Activated naive CD4-positive, alpha-beta T cell (primary cell): ENCODE measurements at places on chromosomes 11 and 22.

DNA sequence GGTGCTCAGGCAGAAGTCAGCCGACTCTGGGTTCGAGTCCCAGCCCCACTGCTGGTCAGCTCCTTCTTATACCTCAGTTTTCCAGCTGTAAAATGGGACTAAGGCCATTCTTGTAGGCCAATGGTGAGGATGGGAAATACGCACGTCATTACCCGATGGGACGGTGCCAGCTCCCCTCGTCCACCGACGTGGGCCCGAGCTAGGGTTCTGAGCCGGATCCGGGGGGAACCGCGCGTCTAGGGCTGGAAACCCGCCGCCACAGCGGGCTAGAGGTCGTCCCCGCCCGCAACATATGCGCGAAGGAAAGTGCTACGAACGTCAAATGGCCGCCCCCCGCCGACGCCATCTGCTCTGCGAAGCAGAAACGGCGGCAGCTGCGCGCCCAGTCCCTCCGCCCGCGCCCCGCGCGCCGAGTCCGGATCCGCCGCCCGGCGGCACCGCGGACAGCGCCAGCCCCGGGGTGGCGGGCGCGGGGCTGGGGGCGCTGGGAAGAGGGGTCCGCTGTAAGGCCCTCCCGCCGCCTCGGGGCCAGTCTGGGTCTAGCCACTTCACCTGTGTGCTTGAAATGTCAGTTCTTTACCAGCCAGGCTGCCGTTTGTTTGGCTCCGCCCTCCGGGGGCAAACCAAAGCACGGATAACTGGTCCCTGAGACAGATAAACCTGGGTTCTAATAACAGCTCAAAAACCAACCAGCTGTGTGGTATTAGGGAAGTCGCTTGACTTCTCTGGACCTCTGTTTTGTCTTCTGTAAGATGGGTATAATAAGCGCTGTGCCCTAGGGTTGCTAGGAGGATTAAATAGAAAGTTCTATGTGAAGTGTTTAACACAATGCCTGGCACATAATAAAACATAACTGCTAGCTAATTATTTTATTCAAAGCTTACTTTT lies 103.5 kb upstream of the RCN1 start:
- DNase-seq = no peak

DNA sequence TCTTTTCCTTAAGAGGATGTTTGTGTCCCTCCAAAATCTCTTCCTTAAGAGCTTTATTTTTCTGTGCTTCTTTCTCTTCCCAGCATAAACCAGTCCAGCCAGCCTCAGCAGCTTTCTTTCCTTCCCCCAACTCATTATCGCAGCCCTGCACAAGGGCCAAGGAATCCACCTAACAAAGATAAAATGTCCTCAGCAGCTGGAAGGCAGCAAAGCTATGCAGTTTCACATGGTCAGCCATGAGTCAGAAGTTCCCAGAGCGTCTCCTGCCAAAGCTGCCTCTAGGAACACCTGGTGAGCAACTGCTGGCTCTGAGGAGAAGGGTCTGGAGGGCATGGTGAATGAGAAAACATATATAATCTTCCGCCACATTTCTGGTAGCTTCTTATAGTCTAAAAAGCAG lies 45.3 kb upstream of the HMGXB4 start:
- DNase-seq = no peak

DNA sequence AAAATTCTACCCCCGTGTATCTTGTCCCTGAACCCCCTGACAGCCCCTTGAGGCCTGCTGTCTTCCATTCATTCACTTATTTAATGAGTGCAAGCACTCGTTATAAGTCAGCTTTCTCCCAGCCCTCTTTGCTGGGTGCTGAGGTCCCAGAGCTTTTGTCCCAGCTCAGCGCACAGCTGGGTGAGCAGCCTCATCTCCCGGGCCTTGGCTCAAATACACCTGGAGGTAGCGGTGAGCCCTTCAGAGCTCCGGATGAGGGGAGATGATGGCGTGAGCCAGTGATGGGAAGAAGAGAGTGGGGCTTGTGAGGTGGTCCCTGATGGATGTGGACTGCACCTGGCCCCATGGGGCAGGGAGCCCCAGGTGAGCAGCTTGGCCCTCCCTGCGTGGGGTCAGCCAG lies 18.1 kb upstream of the ARHGAP8 start:
- DNase-seq = no peak

- DNase-seq = no peak
These were observed 17.1 kb upstream of the NRIP3 start for GRCh38 chr11:9020916-9021315.

- no peak for DNase-seq
These were observed 1.1 kb upstream of the FBXO3 start for GRCh38 chr11:33775467-33775807.

- no peak for DNase-seq
These were observed 124.3 kb upstream of the ALX4 start for GRCh38 chr11:44434191-44434590.

- no peak for DNase-seq
These were observed 18.1 kb upstream of the PICK1 start for GRCh38 chr22:38038890-38039812.

- no peak for DNase-seq
These were observed 44.8 kb upstream of the SMCO4 start for GRCh38 chr11:93587858-93588581.

- DNase-seq = no peak
These were observed 84.3 kb upstream of the MTMR2 start for GRCh38 chr11:96008161-96008720.

DNA sequence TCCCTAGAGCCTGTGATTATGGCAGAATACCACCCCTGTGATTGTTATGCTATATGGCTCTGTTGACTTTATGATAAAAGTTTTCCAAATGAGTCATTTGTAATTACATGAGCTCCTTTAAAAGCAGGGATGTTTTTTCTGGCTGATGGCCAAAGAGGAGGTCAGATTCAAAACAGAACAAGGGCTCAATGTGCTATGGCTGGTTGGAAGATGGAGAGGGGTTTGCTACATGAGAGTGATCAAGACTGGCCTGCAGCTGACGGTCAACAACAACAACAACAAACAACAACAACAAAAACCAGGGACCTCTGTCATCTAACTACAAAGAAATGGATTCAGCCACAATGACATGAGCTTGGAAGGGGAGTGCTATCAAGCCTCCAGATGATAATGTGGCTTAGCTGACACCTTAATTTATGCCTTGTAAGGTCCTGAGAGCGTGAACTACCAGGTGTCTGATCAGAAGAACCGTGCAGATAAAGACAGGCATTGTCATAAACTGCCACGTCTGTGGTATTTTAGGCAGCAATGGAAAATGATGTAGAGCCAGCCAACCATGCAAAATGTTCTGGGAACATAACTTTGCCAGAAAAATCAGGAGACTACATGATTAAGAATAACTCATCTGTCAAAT lies 47.2 kb downstream of the PIWIL3 start:
- DNase-seq = no peak
